ENCODE measurements at places on chromosomes 7 and 10.

DNA sequence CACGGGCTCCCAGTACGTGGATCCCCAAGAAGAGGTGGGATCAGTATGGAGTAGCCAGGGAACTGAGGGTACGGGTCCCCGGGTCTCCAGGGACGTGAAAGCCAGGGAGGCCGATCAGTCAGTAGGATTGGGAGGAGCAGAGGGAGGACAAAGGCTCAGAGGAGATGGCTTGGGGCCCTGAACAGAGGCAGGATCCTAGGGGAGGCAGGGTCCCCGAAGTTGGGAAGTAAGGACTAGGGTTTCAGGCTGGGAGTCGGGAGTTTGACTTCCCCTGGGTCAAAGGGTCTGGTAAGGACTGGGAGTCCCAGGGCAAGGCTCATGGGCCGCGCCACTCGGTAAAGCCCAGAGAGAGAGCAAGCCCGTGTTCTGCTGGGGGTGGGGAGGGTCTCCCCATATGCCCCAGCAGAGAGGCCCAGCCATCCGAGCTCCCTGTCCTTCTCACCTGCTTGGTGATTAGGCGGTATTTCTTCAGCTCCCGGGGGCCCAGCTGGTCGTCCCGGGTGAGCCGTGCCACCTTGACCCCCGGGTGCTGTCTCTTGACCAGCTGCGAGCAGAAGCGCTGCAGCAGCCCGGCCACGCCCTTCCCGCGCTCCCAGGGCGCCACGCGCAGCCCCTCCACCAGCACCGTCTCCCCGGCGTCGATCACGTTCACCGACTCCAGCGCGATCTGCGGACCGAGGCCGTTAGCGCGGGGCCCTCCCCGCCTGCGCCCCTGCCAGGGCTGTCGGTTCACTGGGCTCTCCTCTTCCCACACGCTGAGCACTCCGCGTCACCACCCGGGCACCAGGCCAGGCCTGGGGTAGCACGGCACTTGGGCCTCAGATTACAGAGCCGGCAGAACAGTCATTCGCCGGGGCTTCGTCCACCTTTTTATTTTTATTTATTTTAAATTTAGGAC lies 7.0 kb downstream of the NAT16 start:
- DNase-seq = peak; percentile 66

GRCh38 chr7:108947526-108947925 lies 377.9 kb downstream of the DNAJB9 start:
- no peak for DNase-seq

GRCh38 chr10:78778444-78779338 lies 290.1 kb upstream of the ZMIZ1 start:
- no peak for DNase-seq

DNA sequence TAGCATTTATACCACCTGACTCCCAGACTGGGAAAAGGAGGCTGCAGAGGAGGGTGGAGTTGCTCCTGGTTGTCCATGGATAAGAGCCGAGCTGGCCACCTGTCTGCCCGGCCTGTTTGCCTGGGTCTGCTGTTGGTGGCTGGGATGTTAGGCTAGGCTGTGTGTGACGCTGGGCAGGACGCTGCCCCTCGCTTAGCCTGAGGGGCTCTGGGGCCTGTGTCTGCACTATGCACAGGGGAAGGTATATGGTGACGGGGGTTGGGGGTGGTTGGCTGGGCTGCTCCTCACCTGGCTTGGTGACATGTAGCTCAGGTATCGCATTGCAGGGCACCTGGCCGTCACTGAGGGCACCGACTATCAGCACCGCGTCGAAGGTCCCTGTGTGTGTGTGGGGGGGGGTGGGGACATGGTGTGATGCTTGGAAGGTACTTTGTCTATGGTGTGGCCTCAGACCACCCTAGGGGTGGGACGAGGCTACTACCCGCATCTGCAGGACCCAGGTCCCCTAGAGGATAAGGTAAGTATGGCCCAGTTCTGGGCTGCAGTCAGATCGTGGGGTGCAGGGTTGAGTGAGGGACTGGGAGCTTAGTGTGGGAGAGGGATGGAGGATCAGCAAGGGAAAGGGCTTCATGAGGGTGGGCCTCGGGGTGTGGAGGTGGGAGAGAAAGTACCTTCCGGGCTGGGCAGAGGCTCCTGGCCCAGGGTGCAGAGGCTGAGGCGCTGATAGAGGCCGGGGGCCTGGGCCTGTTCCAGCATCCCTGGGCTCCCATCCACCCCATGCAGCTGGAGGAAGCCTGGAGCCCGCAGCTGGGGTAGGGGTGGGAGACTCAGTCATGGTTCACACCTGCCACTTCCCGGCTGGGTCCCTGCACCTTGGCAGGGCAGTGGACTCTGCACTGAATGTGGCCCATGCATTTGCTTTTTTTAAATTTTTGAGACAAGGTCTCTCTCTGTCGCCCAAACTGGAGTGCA lies 2.3 kb downstream of the METTL27 start:
- DNase-seq = no peak

DNA sequence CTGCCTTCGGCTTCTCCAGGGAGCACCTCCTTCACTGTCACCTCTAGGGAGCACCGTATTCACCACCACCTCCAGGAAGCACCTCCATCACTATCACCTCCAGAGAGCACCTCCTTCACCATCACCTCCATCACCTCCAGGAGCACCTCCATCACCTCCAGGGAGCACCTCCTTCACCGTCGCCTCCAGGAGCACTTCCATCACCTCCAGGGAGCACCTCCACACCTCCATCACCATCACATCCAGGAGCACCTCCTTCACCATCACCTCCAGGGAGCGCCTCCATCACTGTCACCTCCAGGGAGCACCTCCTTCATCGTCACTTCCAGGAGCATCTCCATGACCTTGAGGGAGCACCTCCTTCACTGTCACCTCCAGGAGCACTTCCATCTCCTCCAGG lies 102.3 kb downstream of the DNAJB6 start:
- no peak for DNase-seq

- DNase-seq = no peak
Measured at GRCh38 chr10:108112218-108112617, 947.7 kb upstream of the SORCS1 start.

DNA sequence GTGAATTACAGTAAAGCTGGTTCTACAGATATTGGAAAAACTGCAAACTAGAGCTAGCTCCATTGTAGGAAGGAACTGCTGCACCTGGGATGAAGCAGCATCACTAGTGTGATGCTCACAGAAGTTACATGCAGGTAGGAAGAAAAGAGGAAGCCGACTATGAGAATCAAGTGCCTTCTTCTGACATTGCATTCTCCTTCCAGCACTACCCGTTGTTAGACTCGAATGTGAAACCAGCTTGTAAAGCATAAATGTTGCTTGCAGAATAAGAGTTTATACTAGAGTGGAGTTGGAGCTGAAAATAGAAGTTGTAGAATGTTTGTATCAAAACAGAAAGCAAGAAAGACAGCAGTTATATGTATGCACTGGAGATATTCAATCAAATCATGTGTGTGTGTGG lies 49.9 kb downstream of the TRIM24 start:
- no peak for DNase-seq

DNA sequence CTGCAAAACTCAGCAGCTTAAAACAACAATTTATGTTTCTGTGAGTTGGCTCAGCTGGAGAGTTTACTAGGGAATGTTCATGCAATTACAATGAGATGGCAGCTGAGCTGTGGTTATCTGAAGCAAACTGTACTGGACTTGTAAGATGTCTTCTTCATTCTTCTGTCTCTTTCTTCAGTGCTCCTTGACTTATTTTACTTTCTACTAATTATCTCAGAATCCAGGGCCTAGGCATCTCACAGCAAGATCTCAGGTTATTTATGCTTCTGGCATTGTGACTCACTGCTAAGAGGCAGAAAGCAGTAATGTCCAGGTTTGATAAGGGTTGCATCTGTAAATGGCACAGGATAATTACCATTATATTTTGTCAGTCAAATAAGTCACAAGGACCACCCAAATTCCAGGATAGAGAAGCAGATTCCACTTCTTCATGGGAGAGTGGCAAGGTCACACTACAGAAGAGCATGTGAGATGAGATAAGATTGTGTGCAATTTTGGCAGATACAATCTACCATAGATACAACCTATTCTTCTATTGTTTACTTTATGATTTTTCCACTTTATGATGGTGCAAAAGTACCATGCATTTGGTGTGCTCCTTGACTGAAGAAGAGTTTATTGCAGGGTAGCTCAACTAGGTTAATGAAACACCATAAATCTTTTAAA lies 16.8 kb downstream of the VIM start:
- DNase-seq = no peak

Data from SHP77 treated with DMSO at 0.1 percent for 48 hours (cell line).